ENCODE measurements at places on chromosomes 13 and 19.
A peak's percentile ranks its signal among the peaks of the same experiment; 100 is the strongest.

GRCh38 chr19:50565984-50566903, 2.0 kb downstream of the LRRC4B start:
- no peak for DNase-seq

GRCh38 chr19:40610396-40611064, 9.4 kb downstream of the LTBP4 start:
- no peak for DNase-seq

GRCh38 chr19:30332445-30333234, 39.5 kb upstream of the ZNF536 start:
- DNase-seq = no peak

DNA sequence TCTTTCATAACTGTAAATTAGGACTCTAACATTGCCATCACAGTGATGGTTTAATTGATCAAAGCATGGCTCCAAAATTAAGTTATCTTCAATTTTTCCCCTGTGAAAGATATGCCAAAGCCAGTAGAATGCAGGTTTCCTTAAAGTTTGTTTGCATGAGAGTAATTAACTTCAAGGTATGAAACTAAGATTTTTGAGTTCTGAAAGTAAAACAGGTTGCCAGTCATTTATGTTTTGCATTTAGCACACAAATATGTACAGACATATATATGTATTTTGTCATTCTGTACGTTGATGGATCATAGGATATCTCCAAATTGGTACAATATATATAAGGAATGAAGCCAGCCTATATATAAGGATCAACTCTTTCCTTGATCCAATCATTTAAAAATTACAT, 23.6 kb upstream of the NDFIP2 start:
- DNase-seq = no peak

DNA sequence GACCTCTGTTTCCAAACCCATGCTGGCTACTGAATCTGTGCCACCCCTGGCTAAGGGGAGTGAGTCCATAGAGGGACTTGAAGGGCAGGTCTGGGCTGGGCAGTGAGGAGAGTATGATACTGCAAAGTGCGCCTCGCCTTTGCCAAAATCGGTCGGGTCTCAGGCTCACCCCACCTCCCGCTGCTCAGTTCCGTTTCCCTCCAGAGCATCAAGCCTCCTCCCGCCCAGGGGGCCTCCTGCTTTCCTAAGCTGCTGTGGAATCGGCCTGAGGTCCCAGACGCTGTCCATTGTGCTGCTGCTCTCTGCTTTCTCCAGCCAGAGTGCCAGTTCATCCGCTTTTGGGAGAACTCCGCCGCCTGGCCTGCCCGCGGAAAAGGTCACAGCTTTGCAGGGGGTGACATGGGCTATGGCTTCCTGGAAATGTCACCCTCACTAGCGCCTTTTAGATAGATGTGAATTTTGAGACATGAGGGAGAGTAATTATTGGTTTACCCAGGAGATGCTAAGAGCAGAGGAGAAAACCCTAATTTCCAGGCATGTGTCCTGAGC, 1418.4 kb downstream of the UQCRFS1 start:
- peak; percentile 26 for DNase-seq

- no peak for DNase-seq
Measured at GRCh38 chr13:108932196-108932595, 302.8 kb downstream of the MYO16 start.

- DNase-seq = no peak
Measured at GRCh38 chr19:28730791-28731512, 482.0 kb downstream of the UQCRFS1 start.

DNA sequence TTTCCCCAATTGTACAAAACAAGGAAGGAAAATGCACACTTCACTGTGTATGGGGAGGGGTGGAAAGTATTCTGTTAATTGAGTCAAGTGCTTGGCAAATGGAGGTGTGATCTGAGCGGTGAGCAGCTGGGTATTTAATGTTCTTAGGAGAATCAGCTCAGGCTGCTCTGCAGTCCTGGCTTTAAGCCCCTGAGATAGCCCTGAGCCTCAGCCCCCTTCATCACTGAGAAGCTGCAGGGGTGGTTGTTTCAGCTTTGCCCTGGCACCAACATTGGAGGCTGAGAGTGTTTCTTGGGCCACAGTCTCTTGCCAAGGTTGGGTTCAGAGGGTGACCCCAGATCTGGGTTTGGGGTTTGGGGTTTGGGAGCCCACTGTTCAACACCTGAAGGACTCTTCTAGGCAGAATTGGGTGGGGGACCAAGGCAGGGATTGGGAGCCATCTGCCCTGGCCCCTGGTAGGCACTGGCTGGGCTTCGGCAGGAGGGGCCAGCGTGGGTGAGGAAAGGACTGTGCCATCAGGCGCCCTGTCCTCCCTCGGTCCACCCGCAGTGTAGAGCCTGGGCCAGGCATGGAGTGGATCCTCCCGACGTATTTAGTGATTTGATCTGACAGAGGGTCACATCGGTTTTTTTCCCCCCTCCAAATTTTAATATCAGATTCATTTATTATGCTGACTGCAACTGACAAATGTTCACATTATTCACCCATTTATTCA, 66.7 kb upstream of the ZNF536 start:
- no peak for DNase-seq

GRCh38 chr19:48348045-48348444, 15.7 kb downstream of the TMEM143 start:
- no peak for DNase-seq

DNA sequence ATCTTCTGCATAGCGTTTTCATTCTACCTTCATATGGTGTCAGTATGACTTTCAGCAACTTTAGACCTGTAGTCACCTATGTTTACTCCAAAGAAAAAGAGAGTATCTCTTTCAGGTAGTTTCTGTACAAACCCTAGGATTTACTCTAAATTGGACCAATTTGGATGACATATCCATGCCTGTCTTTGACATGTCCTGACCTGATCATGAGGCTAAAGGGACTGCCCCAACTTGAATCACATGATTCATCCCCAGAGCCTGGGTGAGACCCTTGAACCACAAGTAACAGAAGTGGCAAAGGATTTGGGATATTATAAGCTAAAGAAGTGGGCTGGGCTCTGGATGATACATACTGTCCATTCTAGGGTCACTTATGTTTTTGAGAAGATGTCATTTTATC, 124.5 kb upstream of the CSNK1A1L start:
- DNase-seq = no peak

GRCh38 chr13:90534617-90535370, 812.7 kb upstream of the MIR17HG start:
- DNase-seq = peak; percentile 4

DNA sequence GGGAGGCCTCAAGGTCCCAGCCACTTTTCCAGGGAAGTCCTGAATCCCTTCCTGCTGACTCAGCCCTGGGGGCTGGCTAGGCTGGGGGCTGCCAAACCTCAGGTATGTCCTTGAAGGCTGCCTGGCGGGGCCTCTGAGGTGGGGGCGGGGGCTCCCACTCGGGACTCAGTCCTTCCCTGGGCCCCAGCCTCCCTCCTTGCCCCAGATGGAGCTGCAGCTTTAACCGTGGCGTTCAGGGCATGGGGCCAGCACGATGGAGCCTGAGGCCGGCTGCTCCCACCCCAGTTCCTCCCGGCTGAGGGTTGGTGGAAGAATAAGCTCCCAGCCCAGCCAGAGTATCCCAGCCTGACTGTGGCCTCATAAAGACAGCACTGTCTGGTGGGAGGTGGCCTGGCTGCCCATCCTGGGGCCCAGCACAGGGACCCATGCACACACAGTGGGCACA, 12.4 kb downstream of the CILP2 start:
- DNase-seq = peak; percentile 89

- peak; percentile 62 for DNase-seq
Measured at GRCh38 chr19:46082728-46083050, 41.8 kb downstream of the IGFL3 start.

GRCh38 chr19:13689085-13689484, 75.2 kb upstream of the MRI1 start:
- peak; percentile 20 for DNase-seq

GRCh38 chr19:12885749-12886650, 1.0 kb downstream of the KLF1 start:
- no peak for DNase-seq

DNA sequence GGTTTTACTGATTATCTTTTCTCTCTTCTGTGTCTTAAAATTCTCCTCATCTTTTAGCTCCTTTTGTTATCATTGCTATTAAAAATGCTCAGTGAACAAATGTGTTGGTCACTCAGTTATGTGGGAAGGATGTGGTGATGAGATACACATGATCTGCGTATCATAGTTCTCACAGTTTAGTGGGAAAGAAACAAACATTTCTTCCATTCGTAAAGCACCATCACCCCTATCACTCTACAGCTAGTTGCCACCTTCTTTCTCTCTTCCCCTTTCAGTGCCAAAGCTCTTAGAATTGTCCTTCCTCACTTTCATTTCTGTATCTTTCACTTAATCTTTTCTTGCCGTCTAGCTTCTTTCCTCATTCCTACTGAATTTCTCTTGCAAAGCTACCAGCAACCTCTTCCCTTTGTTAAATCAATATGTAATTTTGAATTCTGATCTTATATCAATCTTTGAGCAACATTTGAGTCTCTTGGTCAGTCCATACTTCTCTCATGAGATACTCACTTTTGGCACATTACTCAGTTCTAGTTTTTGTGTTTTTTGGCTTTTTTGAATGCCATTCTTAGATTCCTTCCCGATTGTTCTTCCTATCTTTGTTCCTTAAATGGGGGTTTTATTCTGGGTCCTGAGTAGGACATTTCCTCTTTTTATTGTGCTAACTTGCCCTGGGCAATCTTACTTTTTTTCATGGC, 122.3 kb downstream of the PCCA start:
- DNase-seq = peak; percentile 31

DNA sequence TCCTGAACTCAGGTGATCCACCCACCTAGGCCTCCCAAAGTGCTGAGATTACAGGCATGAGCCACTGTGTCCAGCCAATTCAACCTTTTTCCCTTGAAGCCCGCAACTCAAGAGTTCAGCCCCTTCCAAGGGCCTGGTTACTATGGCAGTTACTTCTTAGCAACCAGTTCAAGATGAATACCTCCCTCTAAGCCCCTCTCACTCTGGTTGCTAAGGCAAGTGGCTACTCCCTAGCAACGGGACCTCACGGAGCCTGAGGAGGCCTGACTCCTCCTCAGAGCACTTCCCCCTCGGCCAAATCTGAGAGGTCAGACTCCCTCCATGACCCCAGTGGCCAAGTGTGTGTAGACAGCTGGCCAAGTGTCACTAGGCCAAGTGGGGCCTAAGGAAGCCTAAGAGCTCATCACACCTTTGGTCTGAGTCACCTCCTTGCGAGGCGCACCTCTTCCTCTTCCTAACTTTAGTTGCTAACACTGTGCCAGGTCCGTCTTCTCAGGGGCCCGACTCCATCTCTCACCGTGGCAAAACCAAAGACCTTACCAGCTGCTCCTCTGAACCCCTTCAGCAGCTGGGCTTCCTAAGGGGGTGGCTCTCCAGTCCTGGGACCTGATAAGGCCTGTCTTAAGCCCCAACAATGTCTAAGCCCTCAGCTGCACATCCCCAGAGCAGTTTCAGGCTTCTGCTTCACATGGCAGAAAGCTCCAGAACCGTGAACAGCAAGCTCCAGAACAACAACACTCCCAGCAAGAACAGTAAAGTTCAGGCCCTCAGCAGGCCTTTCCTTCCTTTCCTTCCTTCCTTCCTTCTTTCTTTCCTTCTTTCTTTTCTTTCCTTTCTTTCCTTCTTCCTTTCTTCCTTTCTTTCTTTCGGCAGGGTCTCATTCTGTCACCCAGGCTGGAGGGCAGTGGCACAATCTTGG, 9.6 kb downstream of the CD37 start:
- no peak for DNase-seq

- no peak for DNase-seq
Measured at GRCh38 chr19:22286151-22286810, at the start of gene ZNF729. Gene ZNF729 (plus strand): TSS chr19:22286441. CDS start chr19:22286526, 85 bp downstream.

DNA sequence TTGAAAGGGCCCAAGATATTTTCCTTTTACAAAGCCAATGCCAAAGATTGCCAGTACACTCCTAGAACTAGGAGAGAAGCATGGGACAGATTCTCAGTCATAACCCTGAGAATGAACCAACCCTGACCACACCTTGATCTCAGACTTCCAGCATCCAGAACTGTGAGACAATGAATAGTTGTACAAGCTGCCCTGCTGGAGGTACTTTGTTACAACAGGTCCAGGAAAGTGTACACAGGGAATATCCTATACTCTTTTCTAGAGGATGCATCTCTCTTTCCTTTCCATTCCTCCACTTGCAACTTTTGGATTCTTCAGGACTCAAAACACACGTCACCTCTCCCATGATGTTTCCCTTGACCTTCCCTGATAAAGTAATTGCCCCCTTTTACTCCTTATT, 325.7 kb downstream of the RFC3 start:
- DNase-seq = no peak

DNA sequence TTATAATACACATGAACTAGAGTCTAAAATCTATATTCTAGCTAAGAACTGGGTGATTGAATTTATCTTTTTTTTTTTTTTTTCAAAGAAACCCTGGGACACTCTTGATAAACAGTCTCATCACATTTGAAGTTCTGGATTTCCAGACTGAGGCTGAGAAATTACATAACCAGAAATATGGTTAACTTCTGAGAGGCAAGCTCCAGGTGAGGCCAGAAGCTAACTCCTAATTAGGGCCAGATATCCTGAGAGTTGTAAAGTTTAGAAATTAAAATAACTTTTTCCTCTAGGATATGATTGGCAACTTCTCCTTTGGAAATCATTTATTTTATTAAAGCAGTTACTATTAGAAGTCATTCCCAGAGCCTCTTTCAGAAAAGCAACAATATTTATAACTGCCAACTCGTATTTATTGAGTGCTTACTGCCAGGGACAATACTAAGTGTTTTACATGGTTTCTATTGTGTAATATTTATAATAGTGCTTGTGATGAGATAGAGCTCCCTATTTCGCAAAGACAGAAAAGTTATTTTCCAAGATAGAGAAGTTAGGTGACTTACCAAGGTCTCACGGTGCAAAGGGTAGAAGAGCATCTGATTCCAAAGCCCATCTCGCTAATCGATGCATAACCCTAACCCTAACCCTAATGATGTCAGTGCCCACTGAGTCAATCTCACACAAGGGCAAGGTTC, 187.7 kb downstream of the DCT start:
- DNase-seq = no peak

GRCh38 chr13:72317346-72318109, 409.9 kb downstream of the MZT1 start:
- no peak for DNase-seq

DNA sequence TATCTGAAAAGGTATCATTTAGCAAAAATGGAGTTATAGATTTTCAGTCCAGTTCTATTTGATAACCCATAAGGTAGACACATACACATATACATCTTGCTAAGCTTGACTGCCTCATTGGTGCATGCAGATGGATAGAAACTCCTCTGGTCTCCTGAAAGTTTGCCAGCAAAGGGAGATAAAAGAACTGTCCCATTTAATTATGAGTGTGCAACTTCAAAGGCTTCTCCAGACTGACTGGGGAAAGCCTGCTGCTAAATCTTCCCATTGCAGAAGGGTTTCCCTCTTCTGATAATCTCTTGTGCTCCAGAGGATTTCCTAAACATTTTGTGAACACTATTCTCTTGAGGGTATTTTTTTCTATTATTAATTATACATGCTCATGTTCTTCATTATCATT, 131.9 kb downstream of the ITGBL1 start:
- no peak for DNase-seq

- no peak for DNase-seq
Measured at GRCh38 chr19:38001158-38001781, 94.3 kb downstream of the SIPA1L3 start.
